Thymus (tissue), 14 donors: ENCODE measurements at places on chromosomes 7 and 10.

DNA sequence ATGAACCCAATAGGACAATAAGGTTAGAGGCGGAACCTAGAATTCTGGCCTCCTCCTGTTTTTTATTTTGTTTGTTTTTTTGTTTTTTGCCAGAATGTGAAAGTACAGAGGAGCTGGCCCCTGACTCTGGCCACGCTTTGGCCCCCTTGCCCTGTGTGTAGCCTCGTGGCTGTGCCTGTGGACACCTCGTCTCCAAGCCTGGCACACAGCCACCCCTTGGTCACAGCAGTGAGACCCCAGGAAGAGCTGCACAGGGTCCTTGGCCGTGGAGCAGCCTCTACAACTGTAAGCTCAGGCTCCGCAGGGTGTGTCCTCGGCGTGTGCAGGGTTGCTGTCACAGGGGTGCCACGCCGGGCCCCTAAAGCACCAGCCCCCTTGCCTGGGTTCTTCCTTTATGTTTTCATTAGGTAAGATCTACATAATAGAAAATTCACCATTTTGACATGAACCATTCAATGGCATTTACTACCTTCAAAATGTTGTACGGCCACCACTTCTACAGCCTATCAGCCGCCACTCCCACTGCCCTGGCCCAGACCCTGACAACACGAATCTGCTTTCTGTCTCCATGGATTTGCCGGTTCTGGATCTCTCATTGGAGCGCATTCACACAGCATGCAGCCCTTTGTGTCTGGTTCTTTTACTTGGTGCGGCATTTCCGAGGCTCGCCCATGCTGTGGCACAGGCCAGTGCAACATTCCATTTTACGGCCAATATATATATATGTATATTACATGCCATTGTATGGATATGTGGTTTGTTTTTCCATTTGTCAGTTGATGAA, 51.0 kb downstream of the AMZ1 start:
- no peak for DNase-seq

GRCh38 chr7:3301449-3301731, 338 bp downstream of the SDK1 start:
- DNase-seq, result no peak

GRCh38 chr7:74023092-74023536, 4.9 kb upstream of the ELN start:
- DNase-seq, result no peak

DNA sequence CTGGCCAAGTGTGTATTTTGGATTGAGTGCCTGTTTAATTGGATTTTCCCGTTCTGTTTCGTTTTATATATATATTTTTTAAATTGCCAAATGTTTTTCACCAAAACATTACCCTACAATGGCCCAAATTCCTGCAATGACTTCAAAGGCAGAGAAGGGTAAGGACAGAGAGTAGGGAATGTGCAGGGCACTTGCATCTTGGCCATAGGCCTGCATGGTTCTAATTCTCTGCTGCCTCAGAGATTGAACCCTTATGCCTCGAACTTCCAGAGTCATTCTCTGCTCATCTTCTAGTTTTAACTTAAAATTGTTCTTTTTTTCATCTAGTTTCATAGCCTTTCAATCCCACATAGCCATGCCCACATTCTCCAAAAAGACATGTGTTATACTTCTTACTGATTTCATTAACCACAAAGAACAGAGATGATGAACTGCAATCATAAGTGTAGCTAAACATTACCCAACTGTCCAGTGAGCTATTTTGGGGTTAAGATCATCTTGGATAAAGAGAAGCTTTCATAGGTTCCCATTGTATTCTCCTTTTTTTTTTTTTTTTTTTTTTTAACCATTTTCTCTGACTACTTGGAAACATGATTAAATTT, 177.6 kb downstream of the PLXDC2 start:
- no peak for DNase-seq

- no peak for DNase-seq
Measured at GRCh38 chr10:1359626-1359955, 303.4 kb downstream of the WDR37 start.

DNA sequence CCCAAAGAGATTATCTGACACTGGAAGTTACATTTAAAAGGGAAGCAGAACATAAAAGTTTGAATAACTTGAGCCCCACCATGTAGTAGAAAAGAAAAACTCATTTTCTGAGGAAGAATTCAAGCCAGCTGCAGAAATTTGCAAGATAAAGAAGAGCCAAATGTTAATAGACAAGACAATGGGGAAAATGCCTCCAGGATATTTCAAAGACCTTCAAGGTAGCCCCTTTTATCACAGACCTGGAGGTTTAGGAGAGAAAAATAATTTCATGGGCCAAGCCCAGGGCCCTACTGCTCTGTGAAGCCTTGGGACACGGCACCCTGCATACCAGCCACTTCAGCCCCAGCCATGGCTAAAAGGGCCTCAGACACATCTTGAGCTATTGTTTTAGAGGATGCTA, 18.4 kb upstream of the AKR1C1 start:
- no peak for DNase-seq

- DNase-seq, result no peak
Measured at GRCh38 chr10:84261236-84261915, 16.5 kb downstream of the RGR start.

GRCh38 chr10:101225846-101226421, 3.3 kb downstream of the LBX1 start:
- no peak for DNase-seq

DNA sequence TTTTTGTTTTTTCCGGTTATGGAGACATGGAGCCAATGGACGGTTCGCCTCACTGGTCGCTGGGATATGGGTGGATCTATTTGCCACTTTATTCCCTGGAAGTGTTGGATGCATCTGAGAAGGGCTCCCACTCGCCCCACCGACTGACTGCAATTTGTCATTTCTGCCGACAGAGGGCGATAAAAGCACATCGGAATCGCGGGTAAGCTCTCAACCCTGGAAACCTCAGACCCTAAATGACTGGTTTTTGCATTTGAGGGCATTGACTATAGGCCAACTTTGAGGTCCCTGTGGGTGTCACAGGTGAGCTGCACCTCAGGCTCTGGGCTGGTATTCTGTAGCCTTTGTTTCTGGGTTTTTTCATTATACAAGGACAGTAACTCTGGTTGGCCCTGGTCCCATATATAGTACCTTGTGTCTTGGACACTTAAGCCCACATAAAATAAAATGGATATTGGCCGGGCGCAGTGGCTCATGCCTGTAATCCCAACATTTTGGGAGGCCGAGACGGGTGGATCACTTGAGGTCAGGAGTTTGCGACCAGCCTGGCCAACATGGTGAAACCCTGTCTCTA, 11.9 kb upstream of the OPALIN start:
- no peak for DNase-seq

GRCh38 chr10:78925275-78925674, 143.5 kb upstream of the ZMIZ1 start:
- no peak for DNase-seq

- DNase-seq, result no peak
Measured at GRCh38 chr10:51716981-51717380, 17.6 kb upstream of the CSTF2T start.

DNA sequence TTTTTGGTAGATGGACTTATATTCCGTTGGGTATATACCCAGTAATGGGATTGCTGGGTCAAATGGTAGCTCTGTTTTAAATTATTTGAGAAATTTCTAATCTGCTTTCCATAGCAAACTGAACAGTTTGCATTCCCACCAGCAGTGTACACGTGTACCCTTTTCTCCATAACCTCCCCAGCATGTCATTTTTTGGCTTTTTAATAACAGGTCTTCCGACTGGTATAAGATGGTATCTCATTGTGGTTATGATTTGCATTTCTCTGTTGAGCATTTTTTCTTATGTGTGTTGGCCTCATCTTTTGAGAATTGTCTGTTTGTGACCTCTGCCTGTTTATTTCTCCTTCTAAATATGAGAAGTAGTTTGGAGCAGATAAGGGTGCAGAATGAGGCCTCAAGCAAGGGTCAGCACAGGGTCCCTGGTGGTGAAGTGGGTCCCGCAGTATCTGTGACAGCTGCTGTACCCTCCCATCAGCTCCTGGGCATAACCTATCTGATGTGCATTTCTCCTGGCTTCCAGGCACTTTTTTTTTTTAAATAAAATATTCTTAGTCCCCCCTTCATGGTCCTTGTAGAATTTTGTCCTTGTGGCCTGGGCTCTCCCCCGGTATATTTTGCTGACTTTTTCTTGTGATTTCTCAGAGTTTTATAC, 73.5 kb downstream of the PROSER2 start:
- DNase-seq, result no peak

DNA sequence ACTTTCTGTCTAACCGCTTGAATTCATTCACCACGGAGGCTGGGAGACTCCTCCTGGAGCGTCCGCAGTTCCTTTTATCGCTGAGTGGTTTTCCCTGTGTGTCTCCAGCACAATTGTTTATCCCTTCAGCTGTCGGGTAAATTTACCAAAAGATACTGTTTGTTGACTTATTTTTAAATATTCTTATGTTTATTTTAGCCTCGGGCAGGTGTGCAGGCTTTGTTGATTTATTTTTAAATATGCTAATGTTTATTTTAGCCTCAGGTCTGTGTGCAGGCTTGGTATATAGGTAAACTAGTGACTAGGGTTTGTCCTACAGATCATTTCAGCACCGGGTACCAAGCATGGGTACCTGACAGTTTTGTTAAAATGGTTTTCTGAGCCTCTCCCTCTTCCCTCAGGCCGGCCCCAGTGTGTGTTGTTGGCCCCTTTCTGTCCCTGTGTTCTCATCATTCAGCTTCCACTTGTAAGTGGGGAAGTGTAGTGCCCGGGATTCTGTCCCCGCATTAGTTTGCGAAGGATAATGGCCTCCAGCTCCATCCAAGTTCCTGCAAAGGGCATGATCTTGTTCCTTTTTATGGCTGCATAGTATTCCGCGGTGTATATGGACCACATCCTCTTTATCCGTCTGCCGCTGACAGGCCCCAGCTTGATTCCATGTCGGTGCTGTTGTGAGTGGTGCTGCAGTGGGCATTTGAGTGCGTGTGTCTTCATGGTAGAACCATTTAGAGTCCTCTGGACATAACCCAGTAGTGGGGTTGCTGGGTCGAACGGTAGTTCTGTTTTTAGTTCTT, 5.3 kb downstream of the GET4 start:
- DNase-seq, result no peak

- no peak for DNase-seq
Measured at GRCh38 chr7:81161451-81162075, 242.7 kb upstream of the SEMA3C start.

GRCh38 chr10:76218035-76218434, 786.6 kb downstream of the LRMDA start:
- DNase-seq, result no peak

DNA sequence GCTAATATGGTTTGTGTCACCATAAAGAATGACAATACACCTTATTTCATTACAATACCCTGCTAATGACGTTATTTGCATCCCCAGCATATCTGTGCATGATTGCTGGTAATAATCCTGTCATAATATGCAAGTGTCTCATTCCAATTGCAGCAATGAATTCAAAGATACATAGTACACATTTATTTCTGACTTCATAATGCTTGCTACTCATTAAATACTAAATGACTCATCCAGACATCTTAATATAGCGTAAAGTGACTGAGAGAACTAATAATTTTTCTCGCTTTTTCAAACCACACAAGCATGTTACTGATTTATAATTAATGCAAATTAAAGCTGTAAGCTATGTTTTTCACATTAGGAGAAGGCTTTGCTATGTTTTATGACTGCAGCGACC, 234.7 kb upstream of the MDFIC start:
- no peak for DNase-seq

- DNase-seq, result no peak
Measured at GRCh38 chr10:2682491-2682890, 384.9 kb upstream of the PFKP start.

GRCh38 chr10:84826704-84827103, 498.3 kb downstream of the CCSER2 start:
- DNase-seq, result no peak

DNA sequence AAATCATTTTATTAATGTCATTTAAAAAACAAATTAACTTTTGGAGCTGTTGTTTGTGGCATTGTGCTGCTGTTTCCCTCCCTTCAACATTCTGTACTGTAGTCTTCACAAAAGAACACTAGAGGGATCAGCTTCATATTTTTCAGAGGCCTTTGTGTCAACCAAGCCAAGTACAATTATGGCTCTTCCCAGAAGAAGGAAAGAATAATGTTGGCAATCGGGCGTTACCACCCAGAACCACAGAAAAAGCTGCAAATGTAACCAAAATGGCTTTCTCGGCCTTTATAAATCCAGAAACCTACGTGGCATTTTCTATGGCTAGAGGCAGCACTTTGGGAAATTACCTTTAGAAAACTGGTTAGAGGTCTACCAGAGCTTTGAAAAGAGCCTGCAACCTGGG, 98.8 kb upstream of the COL1A2 start:
- no peak for DNase-seq

DNA sequence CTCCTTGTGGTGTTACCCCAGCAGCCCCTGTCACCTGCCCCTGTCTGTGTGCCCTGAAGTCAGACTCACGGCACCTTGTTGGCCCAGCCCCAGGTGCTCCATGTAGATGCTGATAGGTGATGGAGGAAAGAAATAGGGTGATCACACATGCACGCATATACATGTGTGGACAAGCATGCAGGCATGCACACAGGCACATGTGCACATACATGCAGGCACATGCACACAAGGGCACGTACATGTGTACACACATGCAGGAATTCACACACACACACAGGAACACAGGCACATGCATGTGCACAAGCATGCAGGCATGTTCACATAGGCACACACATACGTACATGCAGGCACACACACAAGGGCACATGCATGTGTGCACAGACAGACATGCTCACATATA, 16.6 kb upstream of the ELFN1 start:
- no peak for DNase-seq

- no peak for DNase-seq
Measured at GRCh38 chr10:130432850-130433249, 296.7 kb downstream of the GLRX3 start.

DNA sequence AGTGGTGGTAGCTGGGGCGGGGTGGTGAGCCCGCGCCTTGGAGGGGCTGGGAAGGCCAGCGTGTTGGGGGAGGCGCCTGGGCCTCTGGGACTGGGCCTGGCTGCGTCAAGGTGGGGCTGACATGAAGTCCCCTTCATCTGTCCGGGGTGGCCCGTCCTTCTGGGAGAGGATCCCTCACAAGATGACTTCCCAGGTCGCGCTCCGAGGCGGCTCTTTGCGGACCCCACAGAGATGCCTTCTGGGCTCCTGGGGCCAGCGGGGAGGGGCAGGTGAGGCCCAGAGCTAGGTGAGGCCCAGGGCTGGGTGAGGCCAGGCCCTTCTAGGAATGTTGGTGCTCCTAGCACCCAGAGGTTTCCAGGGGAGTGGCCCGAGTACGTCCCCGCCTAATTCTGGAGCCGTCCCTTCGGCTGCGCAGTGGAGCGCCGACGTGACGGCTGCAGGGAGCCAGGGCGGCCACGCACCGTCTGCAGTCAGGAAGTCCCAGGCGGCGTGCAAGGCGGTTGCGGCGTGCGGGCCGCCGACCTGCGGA, 58.2 kb upstream of the NUPR2 start:
- DNase-seq, result no peak

- DNase-seq, result no peak
Measured at GRCh38 chr10:79024296-79024695, 44.5 kb upstream of the ZMIZ1 start.

- no peak for DNase-seq
Measured at GRCh38 chr10:114990586-114990985, 52.6 kb downstream of the TRUB1 start.

GRCh38 chr7:32779167-32779566, 112.4 kb downstream of the KBTBD2 start:
- DNase-seq, result no peak
